ENCODE measurements at places on chromosomes 2 and 18.

GRCh38 chr18:3758531-3758930 lies 308.6 kb downstream of the TGIF1 start:
- DNase-seq, result no peak

DNA sequence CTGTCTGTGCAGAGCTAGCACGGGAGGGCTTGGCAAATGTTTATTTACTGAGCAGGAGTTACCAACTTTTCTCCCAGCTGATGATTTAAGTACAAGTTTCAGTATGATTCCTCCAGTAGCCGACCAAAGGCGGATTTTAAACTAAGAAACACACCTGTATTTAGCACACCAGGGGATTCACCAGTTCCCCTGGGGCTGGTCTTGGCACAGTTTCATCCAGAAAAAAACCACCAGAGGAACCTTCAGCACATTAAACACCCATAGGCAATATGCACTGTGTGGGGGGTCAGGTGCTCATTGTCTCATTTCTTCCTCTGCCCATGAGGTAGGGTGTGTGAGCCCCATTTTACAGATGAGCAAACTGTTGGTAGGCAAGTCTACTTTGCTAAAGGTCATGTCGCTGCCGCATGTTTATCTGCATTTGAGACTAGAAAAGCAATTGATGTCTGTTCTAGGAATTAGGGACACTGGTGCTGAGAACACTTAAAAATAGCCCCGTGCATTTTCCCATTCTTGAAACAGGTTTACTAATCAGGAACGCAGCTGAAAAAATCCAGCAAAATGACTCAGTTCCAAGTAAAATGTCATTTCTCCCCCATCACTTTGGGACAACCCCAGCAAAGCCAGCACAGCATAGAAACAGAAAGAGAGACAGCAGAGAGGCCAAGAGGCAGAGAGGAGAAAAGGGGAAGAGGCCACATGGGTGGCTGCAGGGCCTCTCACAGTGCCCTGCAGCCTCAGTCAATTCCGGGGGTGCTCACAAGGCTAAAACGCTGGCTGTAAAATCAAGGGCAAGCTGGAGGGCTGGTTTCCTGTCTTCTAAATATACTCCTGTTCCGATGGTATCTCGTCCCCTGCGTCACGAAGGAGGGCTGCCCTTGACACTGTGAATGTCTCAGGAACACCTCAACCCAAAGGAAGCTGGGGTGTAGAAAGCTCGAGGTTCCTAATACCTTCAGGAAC lies 166.8 kb upstream of the ID2 start:
- DNase-seq, result peak; percentile 47

GRCh38 chr2:65420712-65421431 lies 11.5 kb downstream of the SPRED2 start:
- peak; percentile 21 for DNase-seq

DNA sequence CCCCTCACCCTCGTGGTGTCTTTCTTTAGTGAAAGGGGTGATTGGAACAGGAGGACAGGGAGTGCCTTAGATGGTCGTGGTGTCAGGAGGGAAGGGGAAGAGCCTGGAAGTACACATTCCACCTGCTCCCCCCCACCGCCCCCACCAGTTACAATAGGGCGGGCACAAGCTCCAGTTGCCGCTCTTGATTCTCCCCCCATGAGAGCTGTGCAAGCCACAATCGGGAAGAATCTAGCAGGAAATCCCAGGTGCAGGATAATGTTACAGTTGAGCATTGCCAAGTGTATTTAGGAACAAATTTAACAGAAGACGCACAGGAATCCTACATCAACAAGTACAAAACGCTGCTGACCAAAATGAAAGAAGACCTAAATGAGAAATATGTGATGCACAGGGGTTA lies 73.6 kb downstream of the ASAP2 start:
- no peak for DNase-seq

DNA sequence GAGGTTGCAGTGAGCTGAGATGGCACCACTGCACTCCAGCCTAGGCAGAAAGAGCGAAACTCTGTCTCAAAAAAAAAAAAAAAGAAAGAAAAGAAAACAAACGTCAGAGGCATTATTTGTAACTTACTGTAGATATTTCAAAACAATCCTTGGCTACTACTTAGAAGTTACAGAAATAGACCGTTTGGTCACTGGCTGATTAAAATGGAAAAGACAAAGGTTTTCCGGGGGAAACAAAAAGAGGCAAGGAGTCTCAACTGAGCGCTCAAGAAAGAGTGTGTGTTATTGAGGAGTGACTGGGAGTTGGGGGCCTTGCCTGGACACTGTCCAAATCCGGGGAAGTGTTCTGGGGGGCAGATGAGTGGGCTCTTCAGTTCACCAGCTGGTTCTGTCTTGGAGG lies 47.6 kb downstream of the TEX44 start:
- peak; percentile 39 for DNase-seq

DNA sequence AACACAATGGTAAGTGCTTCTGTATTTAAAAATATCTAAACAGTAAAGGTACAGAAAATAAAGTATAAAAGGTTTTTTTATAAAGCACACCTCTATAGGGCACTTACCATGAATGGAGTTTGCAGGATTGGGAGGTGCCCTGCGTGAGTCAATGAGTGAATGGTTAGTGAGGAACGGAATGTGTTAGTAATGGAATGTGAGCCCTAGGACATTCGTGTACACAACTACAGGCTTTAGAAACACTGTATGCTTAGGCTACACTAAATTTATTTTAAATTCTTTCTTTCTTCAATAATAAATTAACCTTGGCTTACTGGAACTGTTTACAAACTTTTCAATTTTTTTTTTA lies 337.9 kb upstream of the SLC39A10 start:
- DNase-seq, result no peak

- DNase-seq, result no peak
Observed at GRCh38 chr2:85743304-85743978, 10.3 kb upstream of the ATOH8 start.

GRCh38 chr2:98084151-98084868 lies 2.7 kb upstream of the VWA3B start:
- DNase-seq, result no peak

- peak; percentile 22 for DNase-seq
Observed at GRCh38 chr2:49832555-49832954, 678.2 kb upstream of the FSHR start.

GRCh38 chr2:238793801-238794449 lies 54.0 kb upstream of the TWIST2 start:
- DNase-seq, result no peak

DNA sequence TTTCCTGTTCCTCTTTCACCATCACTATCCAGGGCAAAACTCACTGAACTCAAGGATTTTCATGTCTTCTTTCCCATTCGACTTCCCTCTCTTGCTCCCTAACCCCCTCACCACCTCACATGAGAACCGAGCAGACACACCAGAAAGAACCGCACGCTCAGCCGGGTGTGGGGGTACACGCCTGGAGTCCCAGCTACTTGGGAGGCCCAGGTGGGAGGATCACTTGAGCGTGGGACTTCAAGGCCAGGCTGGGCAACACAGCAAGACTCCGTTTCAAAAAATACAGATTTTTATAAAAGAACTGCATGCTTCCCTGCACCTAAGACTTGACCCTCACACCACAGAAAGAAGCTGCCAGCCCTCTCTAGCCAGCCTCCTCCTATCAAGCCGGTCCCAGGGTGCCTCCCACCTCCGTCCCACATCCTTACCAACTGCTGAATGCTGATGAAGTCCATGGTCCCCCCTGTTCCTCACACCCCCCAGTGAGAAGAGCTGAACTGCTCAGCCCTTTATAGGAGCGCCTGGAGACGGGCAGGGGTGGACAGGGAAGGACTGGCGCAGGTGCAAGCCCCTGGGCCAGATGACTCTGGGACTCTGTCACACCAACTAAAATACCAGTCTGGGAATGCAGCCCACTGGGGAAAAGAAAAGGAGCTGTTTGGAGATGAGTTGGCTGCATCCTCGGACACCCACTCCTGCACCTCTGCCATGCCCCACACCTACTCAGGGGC lies at the start of gene ANKRD23:
Gene ANKRD23 (minus strand): TSS at position 484 of the 731 bp plus-strand sequence. CDS start 29 bp downstream, at position 455.
- DNase-seq, result no peak

DNA sequence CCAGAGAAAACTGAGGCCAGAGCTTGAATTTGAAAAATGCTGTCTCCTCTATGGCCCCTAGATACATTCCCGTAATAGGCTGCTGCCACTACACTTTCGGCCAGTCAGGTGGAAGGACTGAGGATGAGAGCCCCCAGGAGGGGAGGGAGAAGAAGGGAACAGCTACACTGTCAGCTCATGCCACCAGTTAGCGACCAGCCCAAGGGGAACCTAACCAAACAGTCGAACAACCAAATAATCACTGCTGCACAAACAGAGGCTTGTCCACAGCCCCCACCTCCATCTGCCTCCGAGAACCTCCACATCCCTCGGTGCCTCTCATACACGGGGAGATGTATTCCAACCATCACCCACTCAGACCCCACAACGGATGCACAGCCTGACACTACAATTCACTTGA lies 7.3 kb downstream of the ZNF516 start:
- no peak for DNase-seq

- DNase-seq, result no peak
Observed at GRCh38 chr2:39392672-39393071, 44.4 kb downstream of the MAP4K3 start.

GRCh38 chr2:44562737-44563136 lies 201.0 kb downstream of the CAMKMT start:
- no peak for DNase-seq

DNA sequence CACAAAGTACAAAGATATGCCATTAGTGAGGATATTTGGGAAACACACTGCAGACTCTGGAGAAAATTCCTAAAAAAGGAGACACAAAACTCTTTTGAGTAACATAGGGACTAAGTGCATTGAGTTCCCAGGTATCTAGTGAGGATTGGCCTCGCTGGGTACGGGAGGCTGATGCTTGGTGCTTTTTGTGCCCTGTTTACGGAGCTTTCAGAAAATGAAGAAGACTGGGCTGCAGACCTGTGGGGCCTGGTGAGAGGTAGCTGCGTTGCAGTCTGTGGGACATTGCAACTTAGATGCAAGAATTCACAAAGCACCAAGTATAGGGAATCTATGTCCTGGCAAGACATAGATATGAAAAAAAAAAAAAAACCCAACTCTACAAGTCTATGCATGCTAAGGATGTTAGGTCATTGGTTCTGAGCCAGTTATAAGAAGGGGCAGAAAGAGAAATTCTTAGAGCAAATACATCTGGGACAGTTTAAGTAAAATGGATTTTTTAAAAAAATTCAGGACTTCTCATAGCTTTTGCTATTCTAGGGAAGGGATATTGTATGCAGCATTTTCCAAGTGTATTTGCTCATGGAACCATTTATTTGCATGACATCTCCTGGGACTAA lies 156.0 kb downstream of the SLC4A3 start:
- no peak for DNase-seq

DNA sequence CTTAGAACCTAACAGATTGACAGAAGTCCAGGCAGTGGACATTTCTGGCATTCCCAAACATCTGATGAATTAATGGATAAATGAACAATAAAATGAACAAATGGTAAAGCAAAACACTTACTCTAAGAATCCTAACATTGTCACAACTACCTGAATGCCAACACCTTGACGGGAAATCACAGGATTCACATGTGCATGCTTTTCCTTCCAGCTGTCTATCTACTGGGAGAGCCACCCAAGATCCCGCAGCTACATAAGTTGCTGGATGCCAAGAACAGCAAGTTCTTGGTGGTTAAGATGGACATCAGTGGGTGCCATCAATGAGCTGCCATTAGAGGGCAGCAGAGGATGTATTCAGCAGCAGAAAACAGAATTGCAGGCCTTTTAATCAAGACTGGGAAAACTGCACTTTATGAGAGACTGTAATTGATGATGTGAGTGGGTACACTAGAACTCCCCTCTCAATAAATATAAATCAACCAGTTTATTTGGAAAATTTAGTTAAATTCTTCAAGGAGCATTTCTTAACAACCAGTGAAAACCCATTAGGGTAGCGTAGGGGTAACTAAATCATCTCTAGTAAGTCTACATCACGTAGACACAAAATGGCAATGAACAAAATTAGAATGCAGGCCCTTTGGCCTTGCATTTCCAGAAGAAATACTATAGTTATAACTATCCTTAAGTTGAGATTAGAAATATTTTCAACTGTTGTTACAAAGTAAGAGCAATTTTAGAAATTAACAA lies 45.6 kb downstream of the SESTD1 start:
- peak; percentile 69 for DNase-seq

DNA sequence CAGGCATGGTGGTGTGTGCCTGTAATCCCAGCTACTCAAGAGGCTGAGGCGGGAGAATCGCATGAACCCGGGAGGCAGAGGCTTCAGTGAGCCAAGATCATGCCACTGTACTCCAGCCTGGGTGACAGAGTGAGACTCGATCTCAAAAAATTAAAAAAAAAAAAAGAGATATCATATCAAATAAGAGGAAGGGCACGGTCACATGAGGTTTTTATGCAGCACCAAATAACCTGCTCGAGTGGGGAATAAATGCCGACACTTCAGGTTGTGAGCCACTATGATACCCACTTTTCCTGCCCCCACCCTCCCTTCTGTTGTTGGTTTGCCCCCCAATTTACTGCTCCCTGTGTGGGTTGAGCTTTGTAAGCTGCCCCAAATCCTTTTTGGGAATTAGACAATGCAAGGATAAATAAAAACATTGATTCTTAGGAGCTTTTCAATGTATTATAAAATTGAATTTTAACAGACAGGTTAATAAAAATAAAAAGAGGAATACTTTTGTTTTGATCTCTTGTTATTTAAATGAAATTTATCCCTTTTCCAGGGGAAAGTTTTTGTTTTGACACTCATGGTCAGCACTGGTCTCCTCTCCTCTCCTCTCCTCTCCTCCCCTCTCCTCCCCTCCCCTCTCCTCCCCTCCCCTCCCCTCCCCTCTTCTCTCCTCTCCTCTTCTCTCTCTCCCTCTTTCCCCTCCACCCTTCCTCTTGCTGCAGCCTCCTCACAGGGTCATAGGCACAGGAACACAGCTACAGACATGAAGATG lies 29.2 kb downstream of the CD8B start:
- no peak for DNase-seq
